Activated CD4-positive, alpha-beta T cell treated with anti-CD3 and anti-CD28 coated beads for 36 hours (primary cell): ENCODE measurements at places on chromosomes 7 and 10. TPM values are rescaled to one million over a fixed set of nuclear protein-coding genes. Genes with fewer than 3 reads are reported as not detected.

Gene NKX6-2
- total RNA-seq, result not detected

Gene UCN3
- not detected for total RNA-seq

DNA sequence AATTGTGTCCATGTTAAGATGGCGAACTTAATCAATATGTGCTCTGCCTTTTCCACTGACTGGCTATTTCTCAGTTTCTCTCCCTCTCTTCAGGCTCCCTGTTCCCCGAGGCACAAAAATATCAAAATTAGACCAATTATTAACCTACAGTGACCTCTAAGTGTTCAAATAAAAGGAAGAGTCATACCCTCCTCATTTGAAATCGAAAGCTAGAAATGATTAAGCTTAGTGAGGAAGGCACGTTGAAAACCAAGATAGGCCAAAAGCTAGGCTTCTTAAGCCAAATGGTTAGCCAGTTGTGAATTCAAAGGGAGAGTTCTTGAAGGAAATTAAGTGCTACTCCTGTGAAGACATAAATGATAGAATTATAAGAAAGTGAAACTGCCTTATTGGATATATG lies 81.1 kb upstream of the MBL2 start:
- H3K4me1 ChIP-seq, result no peaks in the 10 kb centered on the region
- H3K4me3 ChIP-seq, result no peak overlapping the region
- H3K36me3 ChIP-seq, result no peaks in the 10 kb centered on the region
- H3K27ac ChIP-seq, result no peak overlapping the region
- peaks cover 2% of the 10 kb centered on the region for H3K27me3 ChIP-seq
- no peak for DNase-seq

GRCh38 chr10:125151170-125151552 lies 9.2 kb downstream of the CTBP2 start:
- DNase-seq, result no peak
- H3K4me1 ChIP-seq, result no peaks in the 10 kb centered on the region
- peaks cover 57% of the 10 kb centered on the region for H3K27me3 ChIP-seq
- H3K36me3 ChIP-seq, result no peaks in the 10 kb centered on the region

- DNase-seq, result no peak
- H3K27ac ChIP-seq, result no peak overlapping the region
- no peak overlapping the region for H3K4me3 ChIP-seq
- H3K36me3 ChIP-seq, result peaks cover 29% of the 10 kb centered on the region
- H3K27me3 ChIP-seq, result no peaks in the 10 kb centered on the region
Measured at GRCh38 chr7:102069931-102070629, 216.6 kb upstream of the SH2B2 start.
